ENCODE measurements at places on chromosomes 16 and 17.
A peak's percentile ranks its signal among the peaks of the same experiment; 100 is the strongest.

GRCh38 chr16:8812162-8812843 is 14.7 kb downstream of the PMM2 start:
- no peak for DNase-seq

DNA sequence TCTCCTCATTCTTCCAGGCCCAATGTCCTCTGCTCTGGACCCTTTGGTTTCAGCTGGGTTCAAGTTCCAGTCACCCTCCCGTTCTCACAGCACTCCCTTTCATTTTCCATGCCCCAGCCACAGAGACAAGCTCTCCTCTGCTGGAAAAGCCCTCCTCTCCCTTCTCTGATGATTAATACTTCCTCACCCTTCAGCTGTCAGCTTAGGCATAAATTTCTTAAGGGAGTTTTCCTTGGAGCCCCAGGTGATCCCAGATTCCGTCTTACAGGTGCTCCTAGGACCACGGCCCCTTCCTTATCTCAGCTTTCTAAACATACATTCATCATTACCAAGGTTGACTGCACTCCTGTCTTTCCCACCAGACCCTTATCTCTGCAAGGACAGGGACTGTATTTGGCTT is 10.4 kb downstream of the CHAD start:
- no peak for DNase-seq

- DNase-seq, result no peak
These were observed 49.8 kb upstream of the MTMR4 start for GRCh38 chr17:58564243-58564642.

- DNase-seq, result peak; percentile 57
These were observed 188.2 kb downstream of the FTO start for GRCh38 chr16:53892155-53892554.

- DNase-seq, result peak; percentile 18
These were observed 287.6 kb upstream of the GOT2 start for GRCh38 chr16:59021751-59022150.
